A549 treated with CpdA at 1 μM for 4 hours (cell line): ENCODE measurements at places on chromosomes 7 and 10. TPM values are rescaled to one million over a fixed set of nuclear protein-coding genes. Genes with fewer than 3 reads are reported as not detected.

Gene CALHM2
- 4.5 to 5.5 TPM (median 4.9 TPM) in 5 replicates for total RNA-seq

Gene OR2A12
- total RNA-seq, result not detected in 5 replicates

Gene VSTM4
- 0.34 to 0.54 TPM (median 0.39 TPM) in 5 replicates for total RNA-seq

Gene GDF2
- not detected in 5 replicates for total RNA-seq

Gene SRRM3
- 5.6 to 8.2 TPM (median 7.6 TPM) in 5 replicates for total RNA-seq

Gene THAP5
- total RNA-seq, result 14.2 to 25.1 TPM (median 16.6 TPM) in 5 replicates
